Activated CD4-positive, CD25-positive, alpha-beta regulatory T cell treated with anti-CD3 and anti-CD28 coated beads, Interleukin-2, amount 50 U/mL, for 24 hours (primary cell): ENCODE measurements at places on chromosomes 1 and 21.

DNA sequence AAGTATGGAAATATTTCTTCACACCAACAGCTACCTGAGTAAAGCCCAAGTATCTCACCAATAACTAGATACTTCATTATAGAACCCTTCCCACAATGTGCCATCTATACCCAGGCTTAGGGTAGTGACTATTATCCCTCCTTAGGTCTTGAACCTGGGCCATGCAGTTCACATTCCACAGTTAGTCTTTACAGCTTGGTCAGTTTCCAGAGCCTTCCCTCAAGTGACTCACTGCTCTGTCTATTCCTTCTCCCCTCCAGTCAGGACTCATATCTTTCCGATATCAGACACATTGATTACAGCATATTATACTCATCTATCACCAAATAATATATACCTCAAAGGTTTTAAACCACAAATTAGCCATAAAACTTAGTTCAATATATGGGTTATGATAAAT lies 23.6 kb downstream of the VAMP4 start:
- no peak for ATAC-seq

GRCh38 chr1:50969611-50970508 lies at the start of gene CDKN2C:
CDKN2C (plus strand) TSS chr1:50970245; CDS start chr1:50970369, 124 bp downstream.
- ATAC-seq, result peak; percentile 26

DNA sequence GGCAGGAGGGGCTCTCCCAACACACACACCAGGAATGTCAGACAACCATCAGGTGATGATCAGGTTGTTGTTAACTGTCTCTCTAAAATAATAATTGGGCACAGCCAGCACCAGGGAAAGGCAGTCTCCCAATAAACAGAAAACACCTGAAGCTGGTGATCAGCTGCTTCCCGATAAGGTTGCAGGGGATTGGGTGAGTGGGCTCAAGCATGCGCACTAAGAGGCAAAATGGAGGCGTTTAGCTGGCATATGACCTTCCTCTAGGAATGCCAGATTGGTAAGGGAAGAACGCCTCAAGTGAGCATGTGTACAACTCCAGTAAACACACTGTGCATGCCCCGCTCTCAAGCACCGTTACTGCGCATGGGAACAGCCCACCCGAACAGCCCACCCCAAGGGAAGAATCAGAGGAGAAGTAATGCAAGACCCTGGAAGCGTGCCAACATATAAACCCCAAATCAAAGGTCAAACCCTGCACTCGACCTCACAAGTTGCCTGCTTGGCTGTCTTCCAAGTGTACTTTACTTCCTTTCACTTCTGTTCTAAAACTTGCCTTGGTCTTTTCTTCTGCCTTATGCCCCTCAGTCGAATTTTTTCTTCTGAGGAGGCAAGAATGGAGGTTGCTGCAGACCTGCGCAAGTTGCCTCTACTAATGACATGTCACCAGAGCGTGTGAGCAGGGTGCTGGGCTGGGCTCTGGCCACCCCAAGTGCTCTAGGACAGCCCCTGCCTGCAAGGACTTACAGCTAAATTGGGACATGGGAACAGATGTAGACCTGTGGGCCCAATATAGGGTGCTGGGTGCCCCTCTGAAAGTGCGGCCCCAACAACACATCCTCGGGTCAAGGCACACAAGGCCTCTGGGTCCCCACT lies 200.8 kb downstream of the RHOU start:
- no peak for ATAC-seq

DNA sequence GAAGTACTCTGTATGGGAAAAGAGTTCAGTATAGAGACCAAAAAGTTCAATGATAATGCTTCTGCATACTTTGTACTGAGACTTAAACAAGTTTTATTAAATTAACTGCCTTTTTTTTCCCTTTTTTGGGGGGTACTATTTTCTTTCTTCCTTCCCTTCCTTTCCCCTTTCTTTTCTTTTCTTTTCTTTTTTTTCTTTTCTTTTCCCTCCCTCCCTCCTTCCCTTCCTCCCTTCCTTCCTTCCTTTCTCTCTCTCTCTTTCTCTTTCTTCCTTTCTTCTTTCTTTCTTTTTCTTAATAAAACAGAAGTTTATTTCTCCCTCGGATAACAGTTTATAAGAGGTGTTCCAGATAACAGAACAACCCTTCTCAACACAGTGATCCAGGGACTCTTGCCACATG lies 77.5 kb downstream of the LHX8 start:
- no peak for ATAC-seq

GRCh38 chr1:66452982-66453381 lies 81.0 kb upstream of the SGIP1 start:
- no peak for ATAC-seq

- ATAC-seq, result no peak
These were observed 48.4 kb downstream of the MAB21L3 start for GRCh38 chr1:116159611-116160010.

DNA sequence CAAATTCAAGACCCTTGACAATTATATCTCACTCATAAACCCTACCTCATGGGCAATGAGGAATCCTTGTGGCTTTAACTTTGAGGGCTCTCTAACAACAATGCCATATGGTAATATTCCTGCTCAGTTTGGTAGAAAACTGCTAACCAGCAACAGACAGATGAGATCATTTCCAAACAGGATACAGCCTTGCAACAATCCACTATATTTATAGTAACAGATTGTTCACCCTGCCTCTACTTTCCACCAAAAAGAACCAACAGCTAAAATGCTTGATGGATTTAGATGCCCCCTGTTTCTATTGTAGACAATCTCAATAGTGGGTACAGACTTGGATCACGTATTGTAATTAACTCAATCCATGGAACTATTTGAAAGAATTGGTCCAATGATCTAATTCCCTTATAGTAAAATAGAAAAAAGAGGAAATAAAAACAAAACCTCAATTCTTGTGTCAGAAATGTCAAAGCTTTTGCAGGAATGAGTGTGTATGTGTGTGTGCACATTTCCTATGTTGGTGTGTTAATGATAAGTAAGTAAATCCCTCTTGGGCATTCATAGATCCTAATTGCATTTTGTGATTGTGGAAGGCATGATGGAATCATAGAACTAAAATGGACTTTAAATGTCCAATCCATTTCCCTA lies 100.0 kb upstream of the EDEM3 start:
- no peak for ATAC-seq

DNA sequence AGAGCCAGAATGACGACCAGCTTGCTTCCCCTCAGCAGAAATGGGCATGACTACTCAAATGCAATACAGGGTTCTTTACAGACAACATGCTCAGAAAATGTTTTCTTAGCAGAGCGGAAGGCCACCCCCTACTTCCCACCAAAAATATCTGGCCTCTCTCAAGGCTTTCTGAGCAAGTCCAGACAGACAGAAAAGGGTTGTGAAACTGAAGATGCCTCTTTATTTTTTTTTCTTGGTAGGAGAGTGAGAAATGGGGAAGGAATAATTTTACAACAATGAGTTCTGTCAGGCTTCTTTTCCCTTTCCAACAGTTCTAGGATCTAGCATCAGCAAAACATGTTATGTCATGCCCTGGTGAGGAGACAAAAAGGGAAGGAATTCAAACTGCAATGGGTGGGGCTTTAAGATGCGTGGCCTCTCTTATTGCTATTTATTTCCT lies 172.0 kb upstream of the CAMK1G start:
- ATAC-seq, result no peak

GRCh38 chr1:12447307-12447706 lies 170.7 kb downstream of the DHRS3 start:
- no peak for ATAC-seq

GRCh38 chr1:84012018-84012417 lies 13.1 kb upstream of the TTLL7 start:
- no peak for ATAC-seq

- ATAC-seq, result no peak
These were observed 74.1 kb upstream of the CASZ1 start for GRCh38 chr1:10870493-10871096.

- no peak for ATAC-seq
These were observed 3.8 kb upstream of the MUL1 start for GRCh38 chr1:20511518-20512428.

DNA sequence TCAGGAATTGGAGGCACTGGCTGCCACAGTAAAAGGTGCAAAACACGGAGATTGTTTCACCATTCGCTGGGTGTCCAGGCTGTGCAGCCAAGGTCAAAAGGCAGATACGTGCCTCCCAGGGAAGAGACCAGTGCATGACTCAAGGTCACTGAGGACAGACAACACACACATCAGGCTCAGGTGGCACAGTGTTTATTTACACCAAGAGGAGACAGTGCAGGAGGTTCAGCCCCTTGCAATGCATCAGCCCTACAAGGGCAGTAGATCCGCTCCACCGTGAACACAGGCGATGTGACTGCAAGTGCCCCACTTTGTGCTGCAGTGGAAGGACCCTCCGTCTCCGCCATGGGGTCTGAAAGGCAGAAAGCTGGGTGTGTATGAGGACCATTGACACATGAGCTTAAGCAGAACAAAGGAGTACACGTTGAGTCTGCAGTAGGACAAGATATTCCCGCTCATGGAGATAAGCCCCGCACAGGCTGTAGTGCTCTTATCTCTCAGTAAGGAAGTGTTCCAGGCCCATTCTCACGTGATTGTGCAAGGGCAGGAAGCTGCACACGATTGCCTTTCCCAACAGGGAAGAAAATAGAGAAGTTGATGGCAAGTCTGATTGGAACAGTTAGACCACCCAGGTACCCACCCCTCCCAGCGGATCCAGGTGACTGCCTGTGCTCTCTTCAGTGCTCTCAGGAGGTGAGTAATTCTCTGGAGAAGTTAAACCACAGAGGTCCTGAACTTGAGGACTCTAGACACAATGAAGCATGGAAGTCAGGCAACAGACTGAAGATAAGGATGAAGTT lies 37.5 kb upstream of the QSOX1 start:
- no peak for ATAC-seq

- ATAC-seq, result no peak
These were observed 19.6 kb upstream of the PLD5 start for GRCh38 chr1:242544071-242544470.

- no peak for ATAC-seq
These were observed 24.8 kb downstream of the S100A10 start for GRCh38 chr1:151968791-151969399.

DNA sequence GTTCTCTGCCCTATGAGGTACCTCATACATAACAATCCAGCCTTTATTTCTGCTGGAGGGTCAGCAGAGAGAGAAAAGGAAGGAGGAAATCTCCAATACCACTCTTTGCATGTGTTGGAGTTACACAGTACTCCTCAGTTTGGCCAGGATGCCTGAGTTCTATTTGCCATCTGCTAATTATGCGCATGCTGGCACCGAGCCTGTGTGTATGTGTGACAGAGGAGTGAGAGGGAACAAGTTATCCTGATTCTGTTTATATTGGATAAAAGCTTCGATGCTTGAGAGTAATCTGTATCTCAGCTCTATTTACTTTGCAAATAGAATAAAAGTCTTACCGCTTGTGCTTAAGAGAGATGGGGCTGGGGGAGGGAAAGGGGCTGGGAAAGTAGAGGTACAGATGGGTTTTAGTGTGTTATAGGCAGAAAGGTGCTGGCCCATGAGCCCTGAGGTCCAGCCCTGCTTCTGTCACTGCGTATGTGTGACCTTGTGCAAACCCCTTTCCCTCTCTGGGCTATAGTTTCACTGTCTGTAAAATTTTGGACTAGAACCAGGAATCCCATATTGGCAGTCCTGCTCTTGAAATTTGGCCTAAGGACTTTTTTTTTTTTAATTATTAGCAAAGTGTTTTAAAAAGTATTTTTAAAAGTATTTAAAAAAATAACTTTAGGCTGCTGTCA lies 54.5 kb upstream of the PLXNA2 start:
- no peak for ATAC-seq

DNA sequence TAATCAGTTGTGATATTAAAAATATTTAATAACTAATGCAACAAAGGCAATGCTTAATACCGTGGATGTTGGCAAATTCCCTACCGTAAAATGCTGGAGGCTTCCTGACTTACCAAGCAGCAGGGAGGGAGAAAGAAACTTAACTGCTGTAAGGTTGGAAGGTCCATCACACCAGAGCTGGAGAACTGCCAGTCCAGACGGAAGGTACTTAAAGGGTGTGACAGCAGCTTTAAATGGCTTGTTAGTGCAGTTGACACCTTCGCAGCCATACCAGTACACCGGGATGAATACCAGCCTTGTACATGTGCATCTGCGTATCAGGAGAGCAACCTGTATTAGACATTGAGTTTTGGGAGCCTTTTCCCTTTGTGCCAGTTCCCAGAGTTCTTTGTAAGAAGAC lies 269.5 kb upstream of the NCAM2 start:
- ATAC-seq, result no peak

GRCh38 chr1:6672558-6672957 lies 29.1 kb downstream of the DNAJC11 start:
- no peak for ATAC-seq

GRCh38 chr1:110209715-110210603 lies at the start of gene KCNC4:
KCNC4 (plus strand) TSS chr1:110210314; CDS start chr1:110211500, 1,186 bp downstream.
- ATAC-seq, result peak; percentile 93

GRCh38 chr1:235012436-235013210 lies 116.0 kb downstream of the TOMM20 start:
- ATAC-seq, result no peak

GRCh38 chr1:241849345-241849695 lies 1.3 kb downstream of the EXO1 start:
- ATAC-seq, result no peak

- no peak for ATAC-seq
These were observed 69.7 kb downstream of the CC2D1B start for GRCh38 chr1:52296345-52296744.

- ATAC-seq, result no peak
These were observed 397.7 kb downstream of the RPS6KC1 start for GRCh38 chr1:213448776-213449175.

DNA sequence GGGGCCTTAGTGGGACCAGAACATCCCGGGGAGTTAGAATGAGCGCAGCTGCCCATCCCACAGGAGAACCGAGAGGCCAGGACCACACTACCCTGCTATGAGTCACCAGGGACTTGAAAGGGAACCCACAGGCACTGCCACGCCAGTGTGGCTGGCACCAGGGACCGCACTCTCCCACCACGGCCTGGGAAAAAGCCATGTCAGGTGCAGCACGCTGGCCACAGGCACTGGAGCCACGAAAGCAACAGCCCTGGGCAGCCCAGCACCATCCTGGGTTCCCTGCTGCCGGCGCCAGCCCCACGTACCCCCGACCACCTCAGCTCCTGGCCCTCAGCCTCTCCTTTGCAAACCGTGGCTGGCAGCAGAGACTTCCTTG lies 14.1 kb upstream of the TMEM240 start:
- ATAC-seq, result no peak

DNA sequence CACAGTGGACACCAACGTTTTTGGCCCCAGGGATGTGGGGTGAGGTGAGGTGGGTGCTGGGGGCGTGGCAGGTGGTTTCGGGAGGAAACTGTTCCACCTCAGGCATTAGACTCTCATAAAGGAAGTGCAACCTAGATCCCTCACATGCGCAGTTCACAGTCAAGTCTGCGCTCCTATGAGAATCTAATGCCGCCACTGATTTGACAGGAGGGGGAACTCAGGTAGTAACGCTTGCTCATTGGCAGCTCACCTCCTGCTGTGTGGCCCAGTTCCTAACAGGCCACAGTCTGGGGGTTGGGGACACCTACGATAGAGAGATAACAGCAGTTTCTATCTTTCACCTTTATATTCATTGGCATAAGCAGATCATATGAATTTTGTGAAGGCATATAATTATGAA lies 347.1 kb downstream of the VAV3 start:
- no peak for ATAC-seq

- ATAC-seq, result no peak
These were observed 14.0 kb upstream of the ST3GAL3 start for GRCh38 chr1:43693371-43693770.

- ATAC-seq, result no peak
These were observed 27.4 kb upstream of the KIRREL1 start for GRCh38 chr1:157966031-157966537.
